ENCODE measurements at places on chromosomes 3 and 15. TPM values are rescaled to one million over a fixed set of nuclear protein-coding genes. Genes with fewer than 3 reads are reported as not detected.

The CHRM5 gene
- polyA plus RNA-seq, result 0.29 TPM

The PAK6 gene
- 0.67 TPM for polyA plus RNA-seq

The DIPK2A gene
- polyA plus RNA-seq, result 37.8 TPM

The GALK2 gene
- 26.5 TPM for polyA plus RNA-seq

The UROC1 gene
- polyA plus RNA-seq, result not detected

The NPAP1 gene
- polyA plus RNA-seq, result 0.50 TPM

The CISH gene
- polyA plus RNA-seq, result 31.0 TPM

The KLF15 gene
- 10.1 TPM for polyA plus RNA-seq

The BSN gene
- polyA plus RNA-seq, result 0.82 TPM

Data from left renal pelvis (tissue), 4 donors.